ENCODE measurements at places on chromosomes 5 and 9.

GRCh38 chr9:104027295-104027694, 66.8 kb upstream of the SMC2 start:
- no peaks in the 10 kb centered on the region for H3K27me3 ChIP-seq
- no peaks in the 10 kb centered on the region for H3K36me3 ChIP-seq
- DNase-seq = no peak
- no peak overlapping the region for H3K4me3 ChIP-seq

GRCh38 chr5:174191850-174192655, 146.5 kb downstream of the NSG2 start:
- peak overlapping the region; percentile 13 for H3K27ac ChIP-seq
- H3K4me3 ChIP-seq = no peak overlapping the region
- no peak for DNase-seq
- H3K4me1 ChIP-seq = peaks cover 82% of the 10 kb centered on the region

DNA sequence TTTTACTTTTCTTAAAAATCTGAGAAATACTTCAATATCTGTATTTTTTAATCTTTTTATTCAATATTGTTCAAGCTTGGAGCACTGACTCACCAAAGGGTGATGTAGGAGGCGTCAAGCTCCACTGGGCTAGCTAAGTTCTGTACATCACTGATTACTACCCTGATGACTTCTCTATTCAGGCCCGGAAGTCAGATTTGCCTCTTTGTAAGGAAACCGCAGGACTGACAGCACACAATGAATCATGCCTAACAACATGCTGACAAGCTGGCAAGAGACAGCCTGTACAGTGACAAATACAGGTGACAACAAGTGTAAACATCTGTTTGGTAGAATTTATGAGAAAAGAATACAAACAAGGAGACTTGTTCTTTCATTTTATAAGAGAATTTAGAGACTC, 627.9 kb upstream of the RORB start:
- no peak overlapping the region for H3K27ac ChIP-seq
- H3K27me3 ChIP-seq = no peaks in the 10 kb centered on the region
- H3K4me3 ChIP-seq = no peak overlapping the region
- no peaks in the 10 kb centered on the region for H3K36me3 ChIP-seq

DNA sequence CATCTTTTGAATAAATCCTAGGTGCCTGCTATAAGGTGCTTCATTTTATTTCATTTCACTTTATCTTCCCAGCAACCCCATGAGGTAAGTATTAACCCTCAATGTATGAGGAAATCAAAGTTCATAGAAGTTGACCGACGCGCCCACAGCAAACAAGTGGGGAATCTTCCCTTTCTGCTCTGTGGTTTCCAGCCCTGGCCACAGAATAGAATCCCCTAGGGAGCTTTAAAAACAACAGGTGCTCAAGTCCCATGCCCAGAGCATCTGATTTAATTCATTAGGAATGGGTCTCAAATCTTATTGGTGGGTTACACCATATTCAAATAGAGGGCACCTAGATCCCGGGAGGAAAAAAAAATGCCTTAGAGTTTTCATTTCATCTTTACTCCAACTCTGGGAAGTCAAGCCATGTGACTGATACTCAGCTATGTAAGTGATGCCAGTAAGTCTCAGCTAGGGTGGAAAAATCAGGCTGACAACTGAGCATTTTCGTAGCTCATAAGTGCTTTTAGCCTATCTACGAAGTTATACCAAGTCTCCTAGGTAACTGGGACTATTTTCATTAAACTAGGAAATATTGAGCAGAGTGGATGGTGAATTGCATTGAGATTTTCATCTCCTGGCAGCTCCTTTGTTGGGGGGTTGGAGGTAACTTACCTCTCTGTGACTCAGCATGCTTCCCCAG, 353.4 kb upstream of the SLC30A5 start:
- H3K27ac ChIP-seq = no peak overlapping the region
- no peak overlapping the region for H3K4me3 ChIP-seq
- no peaks in the 10 kb centered on the region for H3K36me3 ChIP-seq
- no peak for DNase-seq

DNA sequence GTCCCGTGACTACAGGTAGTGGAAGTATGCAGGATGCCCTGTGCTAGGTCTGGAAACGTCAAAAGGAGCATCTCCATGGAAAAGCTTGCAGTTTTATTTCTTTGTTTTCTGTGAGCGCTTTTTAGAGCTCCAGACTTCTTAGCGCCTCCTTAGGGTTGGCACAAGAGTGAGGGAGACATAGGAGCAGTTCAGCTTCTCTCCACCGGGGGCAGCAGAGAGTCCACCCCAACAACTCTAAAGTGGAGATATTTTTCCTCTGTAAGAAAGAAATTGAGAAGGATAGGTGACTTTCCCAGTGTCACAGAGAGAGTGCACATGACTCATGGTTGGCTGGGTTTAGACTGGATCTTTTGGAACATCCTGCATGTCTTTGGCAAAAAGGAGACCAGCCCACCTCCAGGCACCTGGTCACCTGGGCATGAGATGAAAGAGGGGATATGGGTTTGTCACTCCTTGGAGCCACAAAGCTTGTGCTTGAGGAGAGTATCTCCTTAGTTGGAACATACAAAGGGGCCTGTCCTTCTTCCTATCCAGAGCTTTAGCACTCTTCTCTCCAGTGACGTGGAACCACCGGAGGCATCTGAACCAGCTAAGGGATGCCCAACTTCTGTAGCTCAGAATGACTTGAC, 637.7 kb downstream of the SEMA5A start:
- no peaks in the 10 kb centered on the region for H3K4me1 ChIP-seq
- H3K27me3 ChIP-seq = no peaks in the 10 kb centered on the region
- no peaks in the 10 kb centered on the region for H3K36me3 ChIP-seq
- no peak overlapping the region for H3K4me3 ChIP-seq
- H3K27ac ChIP-seq = no peak overlapping the region
- DNase-seq = peak; percentile 71

DNA sequence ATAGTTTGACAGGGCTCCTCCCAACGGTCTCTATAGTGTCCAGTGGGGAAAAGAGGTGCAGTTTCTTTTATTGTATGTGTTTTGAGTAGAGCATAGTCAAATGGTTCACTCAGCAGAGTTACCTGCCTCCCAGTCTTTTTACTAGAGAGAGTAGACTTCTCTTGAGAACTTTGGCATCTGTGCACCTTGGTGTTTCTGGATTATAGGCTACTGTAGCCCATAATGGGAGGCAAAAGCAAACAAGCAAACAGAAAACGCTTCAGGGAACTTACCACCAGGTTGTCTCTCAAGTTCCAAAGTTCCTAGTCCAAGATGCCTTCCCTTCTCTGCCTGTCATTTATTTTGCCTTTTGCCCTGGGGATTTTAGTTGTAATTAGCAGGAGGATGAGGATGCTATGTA, 26.2 kb downstream of the INVS start:
- H3K27ac ChIP-seq = peak overlapping the region; percentile 34
- no peak for DNase-seq
- peaks cover 67% of the 10 kb centered on the region for H3K36me3 ChIP-seq
- H3K4me1 ChIP-seq = no peaks in the 10 kb centered on the region
- no peak overlapping the region for H3K4me3 ChIP-seq

DNA sequence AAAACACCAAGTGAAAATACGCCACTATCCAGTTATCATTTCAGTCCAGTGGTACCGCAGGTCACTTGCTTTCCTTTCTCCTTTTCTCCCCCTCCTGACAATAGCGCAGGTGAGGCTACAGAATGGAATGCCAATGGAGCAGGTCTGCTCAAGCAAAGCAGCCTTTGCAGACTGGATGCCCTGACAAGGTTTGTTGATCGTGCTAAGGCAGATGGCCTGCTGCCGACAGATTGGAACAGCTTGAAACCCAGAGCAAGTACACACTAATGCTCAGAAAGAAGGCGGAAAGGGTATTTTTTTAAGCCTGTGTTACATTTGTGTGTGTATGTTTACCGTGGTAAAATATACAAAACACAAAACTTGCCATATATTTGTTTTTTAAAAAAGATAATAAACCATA, 19.4 kb downstream of the SPACA9 start:
- peak overlapping the region; percentile 86 for H3K27ac ChIP-seq
- no peak for DNase-seq
- H3K27me3 ChIP-seq = no peaks in the 10 kb centered on the region

GRCh38 chr9:6149315-6149714, 66.3 kb upstream of the IL33 start:
- DNase-seq = no peak
- no peak overlapping the region for H3K4me3 ChIP-seq
- no peaks in the 10 kb centered on the region for H3K36me3 ChIP-seq
- H3K27me3 ChIP-seq = no peaks in the 10 kb centered on the region
- H3K27ac ChIP-seq = no peak overlapping the region

DNA sequence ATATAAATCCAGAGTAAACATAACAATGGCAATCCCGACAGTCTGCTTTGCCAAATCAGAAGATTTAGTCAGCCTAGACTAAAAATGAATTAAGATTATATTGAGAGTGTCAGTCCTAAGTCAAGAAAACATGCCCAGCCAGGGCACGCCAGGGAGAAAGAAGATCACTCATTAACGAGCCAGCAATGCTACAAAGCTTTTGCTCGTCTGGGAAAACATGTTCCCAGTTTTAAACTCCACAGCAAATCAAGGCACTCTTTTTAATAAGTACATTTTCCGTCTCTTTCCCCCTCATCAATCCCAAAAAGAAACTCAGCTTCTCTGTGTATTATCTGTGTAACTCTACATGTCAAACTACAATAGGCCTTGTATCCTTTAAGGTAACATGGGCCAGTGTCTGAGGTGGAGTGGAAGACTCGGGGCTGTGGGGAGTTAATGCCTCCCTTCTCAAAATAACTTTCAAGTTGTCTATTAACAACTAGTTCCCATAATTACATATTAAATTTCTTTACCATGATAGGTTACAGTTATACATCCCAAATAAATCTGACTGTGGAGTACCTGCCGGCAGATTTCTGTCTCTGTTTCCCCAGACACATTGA, 40.9 kb downstream of the NFIB start:
- H3K4me3 ChIP-seq = no peak overlapping the region
- peak overlapping the region; percentile 38 for H3K27ac ChIP-seq
- peaks cover 5% of the 10 kb centered on the region for H3K36me3 ChIP-seq

GRCh38 chr9:114409103-114409780, 21.5 kb upstream of the AKNA start:
- H3K27ac ChIP-seq = no peak overlapping the region
- H3K4me1 ChIP-seq = peaks cover 32% of the 10 kb centered on the region
- H3K27me3 ChIP-seq = peaks cover 7% of the 10 kb centered on the region
- no peak for DNase-seq

DNA sequence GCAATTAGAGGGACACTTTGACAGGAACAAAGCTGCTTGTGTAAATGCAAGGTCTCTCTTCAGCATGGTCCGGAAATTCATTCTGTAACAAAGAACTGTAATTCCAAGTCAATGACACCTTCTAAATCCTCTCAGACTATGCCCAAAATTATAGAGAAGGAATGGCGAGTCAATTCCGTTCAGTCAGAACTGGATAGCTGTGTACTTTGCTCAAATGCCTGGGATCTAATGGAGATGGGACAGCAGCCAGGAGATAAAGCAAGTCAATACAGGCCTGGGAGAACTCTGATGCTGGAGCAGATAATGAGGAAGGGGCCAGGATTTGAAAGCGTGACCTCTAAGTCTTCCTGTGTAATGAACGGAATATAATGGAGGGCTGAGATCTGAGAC, 96.4 kb upstream of the SPRY4 start:
- H3K27ac ChIP-seq = no peak overlapping the region
- DNase-seq = no peak
- H3K4me1 ChIP-seq = peaks cover 38% of the 10 kb centered on the region
- H3K36me3 ChIP-seq = no peaks in the 10 kb centered on the region
- H3K4me3 ChIP-seq = no peak overlapping the region
- peaks cover 2% of the 10 kb centered on the region for H3K27me3 ChIP-seq

GRCh38 chr5:56656846-56657726, 158.3 kb upstream of the MAP3K1 start:
- H3K4me3 ChIP-seq = no peak overlapping the region
- H3K4me1 ChIP-seq = peaks cover 7% of the 10 kb centered on the region
- DNase-seq = no peak
- H3K27ac ChIP-seq = no peak overlapping the region
- H3K36me3 ChIP-seq = no peaks in the 10 kb centered on the region
- peaks cover 24% of the 10 kb centered on the region for H3K27me3 ChIP-seq

- H3K27me3 ChIP-seq = no peaks in the 10 kb centered on the region
- H3K4me3 ChIP-seq = no peak overlapping the region
- H3K4me1 ChIP-seq = peaks cover 6% of the 10 kb centered on the region
- DNase-seq = no peak
- no peak overlapping the region for H3K27ac ChIP-seq
- H3K36me3 ChIP-seq = peaks cover 23% of the 10 kb centered on the region
Measured at GRCh38 chr5:33611877-33612276, 171.1 kb downstream of the TARS1 start.

GRCh38 chr5:127934791-127935256, 148.7 kb upstream of the SLC12A2 start:
- no peaks in the 10 kb centered on the region for H3K36me3 ChIP-seq
- H3K27me3 ChIP-seq = peaks cover 16% of the 10 kb centered on the region

- no peaks in the 10 kb centered on the region for H3K27me3 ChIP-seq
- DNase-seq = no peak
- H3K4me1 ChIP-seq = peaks cover 29% of the 10 kb centered on the region
- H3K4me3 ChIP-seq = no peak overlapping the region
- H3K36me3 ChIP-seq = peaks cover 79% of the 10 kb centered on the region
Measured at GRCh38 chr5:138910546-138911185, 35.5 kb upstream of the LRRTM2 start.

- DNase-seq = no peak
- H3K4me3 ChIP-seq = no peak overlapping the region
- H3K36me3 ChIP-seq = no peaks in the 10 kb centered on the region
- no peaks in the 10 kb centered on the region for H3K4me1 ChIP-seq
Measured at GRCh38 chr5:39947657-39948056, 522.9 kb upstream of the DAB2 start.

GRCh38 chr9:761176-761792, 80.2 kb upstream of the DMRT1 start:
- no peak for DNase-seq
- peaks cover 16% of the 10 kb centered on the region for H3K27me3 ChIP-seq
- no peak overlapping the region for H3K27ac ChIP-seq
- no peaks in the 10 kb centered on the region for H3K36me3 ChIP-seq
- H3K4me3 ChIP-seq = no peak overlapping the region

DNA sequence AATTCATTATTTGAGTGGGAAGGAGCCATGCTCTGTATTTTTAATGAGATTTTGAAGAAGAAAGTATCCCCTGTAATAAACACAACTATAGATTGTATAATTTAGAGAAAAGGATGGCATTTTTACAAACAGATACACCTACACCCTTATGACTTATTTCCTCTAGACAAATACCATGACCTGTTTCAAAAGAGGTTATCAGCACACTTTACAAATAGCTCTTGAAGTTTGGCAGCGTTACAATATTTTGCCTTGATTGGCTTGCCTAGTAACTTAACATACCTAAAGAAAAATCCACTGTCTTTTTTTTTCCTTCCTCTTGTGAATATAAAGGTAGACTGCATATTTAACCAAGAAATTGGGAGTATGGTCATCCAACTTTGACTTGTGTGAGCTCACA, 28.5 kb upstream of the CETN3 start:
- H3K4me3 ChIP-seq = no peak overlapping the region
- H3K27me3 ChIP-seq = no peaks in the 10 kb centered on the region
- no peaks in the 10 kb centered on the region for H3K36me3 ChIP-seq
- peaks cover 22% of the 10 kb centered on the region for H3K4me1 ChIP-seq

Measured in nephron progenitor cell (in vitro differentiated cells).